ENCODE measurements at places on chromosomes 12 and 14. TPM values are rescaled to one million over a fixed set of nuclear protein-coding genes. Genes with fewer than 3 reads are reported as not detected.

- no peak for DNase-seq
Observed at GRCh38 chr12:18101043-18101442, 11.1 kb upstream of the RERGL start.

DNA sequence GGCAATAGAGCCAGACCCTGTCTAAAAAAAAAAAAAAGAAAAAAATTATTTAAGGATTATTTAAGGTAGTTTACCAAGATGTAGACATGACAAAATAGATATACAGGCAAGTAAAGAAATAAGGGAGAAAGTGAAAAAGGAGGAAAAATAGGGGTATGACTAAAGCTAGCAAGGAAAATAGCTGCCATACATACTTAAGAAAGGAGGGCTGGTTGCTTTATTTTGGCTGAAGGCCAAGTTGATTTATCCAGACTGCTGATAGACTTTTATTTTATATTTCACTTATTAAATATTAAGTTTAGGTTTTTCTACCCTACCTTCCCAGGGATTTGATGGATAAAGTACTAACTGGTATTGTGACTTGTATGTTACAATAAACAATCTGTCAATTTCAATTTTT is 8.3 kb upstream of the AEBP2 start:
- no peak for DNase-seq

GNS gene
- 33.9 TPM for total RNA-seq

GRCh38 chr14:72576258-72576657 is 317.6 kb downstream of the DPF3 start:
- no peak for DNase-seq

- no peak for DNase-seq
Observed at GRCh38 chr14:66273261-66273832, 212.8 kb upstream of the CCDC196 start.

PELI2 gene
- total RNA-seq: 2.8 TPM

DNA sequence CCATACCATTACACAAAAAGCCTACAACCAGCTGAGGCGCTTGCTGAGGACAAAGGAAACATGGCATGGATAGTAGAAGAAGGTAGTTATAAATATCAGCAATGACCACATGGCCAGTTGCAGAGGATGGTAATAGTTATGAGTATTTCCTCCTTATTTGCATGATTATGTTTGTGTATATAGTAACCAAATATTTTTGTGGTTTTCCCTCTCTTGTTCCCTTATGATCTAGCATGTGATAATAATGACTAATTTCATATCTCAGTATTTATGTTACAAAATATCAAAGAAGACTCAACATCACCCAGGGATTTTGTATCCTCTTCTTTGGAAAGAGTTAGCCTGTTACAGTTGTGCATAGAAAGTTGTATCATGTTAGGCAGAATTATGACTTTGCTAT is 13.5 kb upstream of the CATSPERB start:
- no peak for DNase-seq

SERPINA10 gene
- total RNA-seq: not detected

LPAR5 gene
- total RNA-seq: 4.1 TPM

- peak; percentile 22 for DNase-seq
Observed at GRCh38 chr12:96985515-96986362, 78.7 kb downstream of the NEDD1 start.

GRCh38 chr14:30748343-30748742 is 126.0 kb upstream of the COCH start:
- DNase-seq: no peak

AMN gene
- total RNA-seq: 0.44 TPM

DNA sequence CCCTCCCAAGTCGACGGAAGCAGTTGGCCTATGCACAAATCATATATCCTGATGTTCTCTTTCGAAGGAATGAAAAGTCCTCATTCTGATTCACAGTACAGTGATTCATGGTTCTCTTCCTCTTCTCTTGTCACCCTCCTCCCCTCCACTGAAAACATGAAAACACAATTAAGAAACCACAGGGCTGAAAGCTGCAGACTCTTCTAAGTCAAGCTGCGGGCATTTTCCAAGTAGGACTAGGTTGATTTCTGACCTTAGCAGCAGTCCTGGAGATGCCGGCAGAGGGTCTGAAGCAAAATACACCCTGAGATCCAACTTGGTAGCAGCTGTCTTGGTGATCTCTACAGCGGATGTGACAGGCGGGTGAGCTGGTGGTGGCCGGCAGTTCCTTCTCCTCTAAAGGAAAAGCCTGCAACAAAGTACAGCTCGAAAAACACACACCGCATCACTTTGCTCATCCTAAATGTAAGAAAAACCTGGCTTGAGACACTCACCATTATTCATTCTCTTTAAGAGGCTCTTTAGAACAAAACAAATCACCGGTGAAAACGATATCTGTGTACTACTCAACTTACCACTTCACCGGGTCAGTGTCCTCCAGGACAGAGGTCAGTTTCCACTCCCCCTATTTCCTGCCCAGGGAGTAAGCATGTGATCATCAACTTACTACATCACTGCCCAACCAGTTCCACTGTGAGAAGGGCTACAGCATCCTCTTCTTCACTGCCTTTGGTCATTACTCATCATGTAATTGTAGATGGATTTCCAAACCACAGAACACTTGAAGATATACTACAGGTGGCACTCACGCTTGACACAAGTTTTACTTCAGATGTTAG is 6.0 kb downstream of the TMCC3 start:
- no peak for DNase-seq

Measured in activated T-helper 2 cell treated with anti-CD3 and anti-CD28 coated beads, Interferon-gamma antibody, Interleukin-2, Interleukin-4, amounts not matched to agents 10 μg/mL and 5 μg/mL and 100 μg/mL, durations not matched to agents 14 hours and 24 hours and 36 hours (primary cell).